Fibroblast of villous mesenchyme (primary cell): ENCODE measurements at places on chromosomes 16 and 17. TPM values are rescaled to one million over a fixed set of nuclear protein-coding genes. Genes with fewer than 3 reads are reported as not detected.

SEPTIN12 gene
- total RNA-seq, result not detected in 2 replicates

TERB1 gene
- total RNA-seq, result under 0.01 TPM in 1 of 2 replicates, not detected in the other

TCAP gene
- under 0.01 TPM in 1 of 2 replicates, not detected in the other for total RNA-seq

PRR11 gene
- total RNA-seq, result 8.4 and 11.2 TPM in 2 replicates

PRPF8 gene
- total RNA-seq, result 107 and 117 TPM in 2 replicates

KRTAP9-2 gene
- total RNA-seq, result not detected in 2 replicates

FOXL1 gene
- 0.86 and 3.5 TPM in 2 replicates for total RNA-seq

TLCD1 gene
- total RNA-seq, result 6.1 and 8.2 TPM in 2 replicates

CACNG1 gene
- total RNA-seq, result not detected in 2 replicates

MYL11 gene
- total RNA-seq, result not detected in 2 replicates

FSCN2 gene
- 1.7 and 3.5 TPM in 2 replicates for total RNA-seq

STXBP4 gene
- 13.9 and 16.8 TPM in 2 replicates for total RNA-seq

SPNS2 gene
- under 0.01 and 0.43 TPM in 2 replicates for total RNA-seq

TUBB3 gene
- 95.9 and 128 TPM in 2 replicates for total RNA-seq

RGS11 gene
- total RNA-seq, result 0.64 and 0.86 TPM in 2 replicates

PSME3IP1 gene
- 59.3 and 71.2 TPM in 2 replicates for total RNA-seq

PSKH1 gene
- total RNA-seq, result 13.0 and 13.2 TPM in 2 replicates

EME2 gene
- total RNA-seq, result 13.9 and 15.5 TPM in 2 replicates

KRT9 gene
- not detected in 2 replicates for total RNA-seq

POLR3K gene
- total RNA-seq, result 2.6 and 5.6 TPM in 2 replicates

CACNG3 gene
- total RNA-seq, result not detected in 2 replicates
